ENCODE measurements at places on chromosomes 5 and 9.

GRCh38 chr9:116987721-116988485, 300.8 kb downstream of the TRIM32 start:
- no peak for DNase-seq

DNA sequence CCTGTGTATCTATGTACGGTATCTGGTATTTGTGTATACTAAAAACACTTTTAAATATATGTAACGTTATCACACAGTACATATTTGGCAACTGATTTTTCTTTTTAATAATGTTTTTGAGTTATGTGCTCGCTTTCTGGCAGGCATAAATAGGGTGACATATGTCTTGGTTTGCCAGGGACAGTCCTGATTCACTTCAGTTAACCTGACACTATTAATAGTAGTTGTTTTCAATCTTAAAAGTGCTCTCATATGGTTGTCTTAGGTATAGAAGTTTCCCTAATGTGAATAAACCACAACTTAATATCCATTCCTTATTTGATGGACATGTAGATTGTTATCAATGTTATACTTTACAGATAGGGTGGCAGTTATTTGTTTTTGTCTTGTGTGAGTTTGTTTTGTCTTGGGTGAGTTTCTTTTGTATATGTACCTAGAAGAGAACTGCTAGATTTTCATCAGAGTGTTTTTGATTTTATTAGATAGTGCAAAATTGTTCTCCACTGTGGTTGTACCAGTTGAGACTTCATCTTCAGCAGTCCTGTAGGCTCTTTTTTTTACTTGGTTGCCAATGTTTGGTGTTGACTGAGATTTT, 7.9 kb downstream of the G3BP1 start:
- DNase-seq, result no peak

DNA sequence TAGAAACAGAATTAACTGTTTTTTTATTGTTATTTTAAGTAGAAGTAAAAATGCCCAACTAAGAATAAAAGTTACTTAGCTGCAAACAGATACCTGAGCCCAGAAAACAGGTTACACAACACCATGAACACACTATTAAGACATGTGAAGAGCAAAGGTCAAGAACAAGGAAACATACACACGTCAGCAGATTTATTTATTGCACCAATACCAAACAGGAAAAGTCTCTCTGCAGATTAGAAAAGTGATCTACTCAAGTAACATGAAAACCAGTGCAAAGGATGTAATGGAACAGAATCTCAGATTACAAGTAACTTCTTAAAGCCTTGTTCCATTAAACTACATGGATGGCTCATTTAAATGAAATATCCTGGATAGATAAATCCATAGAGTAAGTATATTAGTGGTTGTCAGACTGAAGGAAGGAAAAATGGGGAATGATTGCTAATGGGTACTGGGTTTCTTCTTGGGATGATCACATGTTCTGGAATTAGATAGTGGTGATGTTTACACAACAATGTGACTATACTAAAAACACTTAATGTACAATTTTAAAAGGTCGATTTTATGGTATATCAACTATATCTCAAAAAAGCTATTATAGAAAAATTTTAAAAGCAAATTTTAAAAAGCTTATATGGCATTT, 6.1 kb downstream of the SAR1B start:
- no peak for DNase-seq

DNA sequence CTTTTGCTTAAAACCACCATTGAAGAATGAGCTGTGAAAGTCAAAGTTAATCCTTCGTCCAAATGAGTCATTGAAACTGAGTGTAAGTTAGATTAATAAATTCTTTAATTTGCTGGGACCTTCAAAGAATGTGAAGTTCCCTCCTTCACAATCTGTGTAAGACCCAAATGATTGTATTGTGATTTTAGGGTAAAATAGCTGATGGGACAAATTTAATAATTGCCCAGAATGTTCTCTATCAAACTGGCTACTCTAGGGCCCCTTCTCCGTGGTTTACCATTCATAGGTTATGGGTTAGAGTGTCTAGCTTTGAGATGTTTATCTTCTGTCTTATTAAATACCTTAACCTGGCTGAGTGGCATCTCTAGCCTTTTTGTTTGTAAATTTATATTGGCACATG, 11.9 kb downstream of the C1QTNF3 start:
- DNase-seq, result no peak

DNA sequence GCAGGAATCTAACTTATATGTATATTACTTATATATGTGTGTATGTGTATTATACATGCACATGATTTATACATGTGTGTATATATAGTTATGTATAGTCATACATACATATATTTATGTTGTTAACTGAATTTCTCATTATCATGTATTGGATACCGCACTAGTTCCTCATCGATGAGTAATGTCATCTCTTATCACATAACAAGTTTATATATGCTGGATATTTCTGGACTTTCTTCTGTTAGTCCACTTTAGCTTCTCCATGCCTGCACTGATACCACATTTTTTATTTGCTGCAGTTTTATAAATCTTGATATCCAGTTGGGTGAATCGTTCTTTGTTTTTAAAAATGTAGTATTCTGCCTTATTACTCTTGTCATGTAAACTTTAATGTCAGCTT, 50.2 kb downstream of the APC start:
- no peak for DNase-seq

DNA sequence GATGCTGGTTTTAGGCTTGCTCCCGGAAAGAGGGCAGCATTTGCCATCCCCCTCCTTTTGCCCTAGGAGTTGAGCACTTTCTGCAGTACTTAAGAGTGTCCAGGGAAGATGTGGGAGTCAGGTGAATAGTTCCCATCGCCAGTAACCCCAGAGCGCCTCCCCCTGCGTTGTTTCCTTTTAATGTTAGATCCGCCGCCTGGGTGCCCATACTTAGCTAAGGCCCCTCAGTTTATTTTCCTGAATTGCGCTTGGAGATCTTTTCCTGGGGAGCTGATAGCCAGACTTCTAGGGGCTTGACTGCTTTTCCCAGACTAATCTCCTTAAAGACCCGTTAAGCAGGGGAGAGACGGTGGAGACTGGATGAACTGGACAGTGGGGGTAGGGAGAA, 377 bp upstream of the PCDHAC2 start:
- DNase-seq, result no peak

DNA sequence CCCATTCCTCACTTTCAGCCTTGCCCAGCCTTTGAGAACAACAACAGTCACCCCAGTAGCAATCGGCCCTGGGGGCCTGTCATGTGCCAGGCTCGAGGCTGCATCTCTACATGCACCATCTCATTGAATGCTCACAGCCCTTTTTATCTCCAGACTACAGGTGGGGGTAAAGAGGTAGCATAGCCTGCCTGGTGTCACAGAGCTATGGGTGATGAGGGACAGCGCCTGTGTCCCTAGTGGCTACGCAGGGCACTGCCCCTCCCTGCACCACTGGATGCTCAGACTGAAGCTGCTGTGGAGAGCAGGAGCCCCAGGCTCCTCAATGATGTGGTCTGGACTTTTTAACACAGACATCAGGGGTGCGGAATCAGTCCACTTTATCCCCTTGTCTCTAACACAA, 2.8 kb downstream of the CAMK2A start:
- DNase-seq, result no peak
